Stimulated activated CD4-positive, alpha-beta T cell treated with anti-CD3 and anti-CD28 coated beads, Interleukin-12 subunit alpha, Interleukin-12 subunit beta, amount 100 ng/mL, for 24 hours (primary cell): ENCODE measurements at places on chromosomes 5 and 9.

- DNase-seq = no peak
Observed at GRCh38 chr9:100350188-100350587, 2.6 kb downstream of the TEX10 start.

DNA sequence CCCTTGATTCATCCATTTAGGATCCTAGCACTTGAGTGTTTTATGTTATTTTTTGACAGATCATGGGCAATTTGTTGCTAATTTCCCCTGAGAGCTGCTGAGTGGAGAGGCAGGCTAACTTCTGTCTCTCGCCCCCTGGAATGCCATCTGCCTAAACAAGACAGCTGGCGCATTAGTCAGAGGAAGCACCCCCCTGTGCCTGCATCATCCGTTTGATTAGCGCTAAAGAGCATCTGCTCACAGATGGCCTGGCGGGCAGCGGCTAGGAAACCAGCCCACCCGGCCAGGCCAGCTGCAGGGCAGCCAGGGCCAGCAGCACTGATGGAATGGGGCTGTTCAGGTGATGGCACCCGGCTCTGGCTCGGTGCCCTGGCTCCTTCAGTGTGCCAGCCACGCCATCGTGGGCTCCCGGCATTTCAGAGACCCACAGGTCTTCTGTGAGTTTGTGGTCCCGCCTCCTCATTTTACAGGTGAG is 22.9 kb upstream of the ASS1 start:
- DNase-seq = no peak

GRCh38 chr5:90473396-90474234 is 956 bp downstream of the MBLAC2 start:
- DNase-seq = peak; percentile 9

DNA sequence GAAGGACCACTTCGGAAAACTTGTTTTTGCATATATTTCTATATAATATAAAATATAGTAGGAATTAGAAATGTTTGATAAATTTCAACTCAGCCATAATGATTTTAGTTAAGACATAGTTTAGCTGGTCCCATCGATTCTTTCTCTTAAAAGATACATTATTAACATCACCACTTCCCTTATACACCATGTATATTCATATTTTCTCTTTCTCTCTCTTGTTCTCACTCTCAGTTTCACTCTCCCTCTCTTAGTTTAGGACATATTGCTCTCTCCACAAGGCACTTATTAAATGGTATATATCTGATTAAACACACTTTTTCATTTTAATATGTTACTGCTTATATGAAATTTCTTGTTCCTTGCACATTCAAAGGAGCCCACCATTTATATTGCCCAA is 90.1 kb upstream of the RASEF start:
- DNase-seq = no peak

GRCh38 chr9:70111641-70112236 is 68.1 kb downstream of the MAMDC2 start:
- no peak for DNase-seq
